ENCODE measurements at places on chromosomes 1 and 21. TPM values are rescaled to one million over a fixed set of nuclear protein-coding genes. Genes with fewer than 3 reads are reported as not detected.

CNIH3 gene
- 5.0 TPM for total RNA-seq

TMEM269 gene
- 0.73 TPM for total RNA-seq

HAPLN2 gene
- total RNA-seq = 1.3 TPM

SAMSN1 gene
- total RNA-seq = 1.0 TPM

ABCA4 gene
- 0.16 TPM for total RNA-seq

OR6N1 gene
- not detected for total RNA-seq

SMIM1 gene
- 10.2 TPM for total RNA-seq

RUNX1 gene
- 2.2 TPM for total RNA-seq

RC3H1 gene
- 25.7 TPM for total RNA-seq

ANKRD34A gene
- total RNA-seq = 0.21 TPM

OR6K6 gene
- not detected for total RNA-seq

PGLYRP4 gene
- not detected for total RNA-seq

CRYAA gene
- not detected for total RNA-seq

DYNLT5 gene
- 1.6 TPM for total RNA-seq

RHBG gene
- 2.3 TPM for total RNA-seq

DCDC2B gene
- not detected for total RNA-seq

DNAJC28 gene
- total RNA-seq = 2.6 TPM

TACSTD2 gene
- 0.50 TPM for total RNA-seq

KRTAP19-1 gene
- not detected for total RNA-seq
